Breast epithelium (tissue), 4 donors: ENCODE measurements at places on chromosomes 4 and X.

- no peak for DNase-seq
These were observed 257.5 kb upstream of the FAT1 start for GRCh38 chr4:186981161-186981560.

- no peak for DNase-seq
These were observed 83.2 kb downstream of the GPAT3 start for GRCh38 chr4:83618991-83619645.

- no peak for DNase-seq
These were observed 1.4 kb downstream of the ARHGEF6 start for GRCh38 chrX:136779346-136779781.

- DNase-seq = no peak
These were observed 210.8 kb upstream of the IRS4 start for GRCh38 chrX:108947205-108947604.

GRCh38 chrX:48761674-48762471 lies at the start of gene GLOD5:
TSS of gene GLOD5 (plus strand) at chrX:48761747. CDS start at chrX:48761791, 44 bp downstream.
- peak; percentile 69 for DNase-seq

DNA sequence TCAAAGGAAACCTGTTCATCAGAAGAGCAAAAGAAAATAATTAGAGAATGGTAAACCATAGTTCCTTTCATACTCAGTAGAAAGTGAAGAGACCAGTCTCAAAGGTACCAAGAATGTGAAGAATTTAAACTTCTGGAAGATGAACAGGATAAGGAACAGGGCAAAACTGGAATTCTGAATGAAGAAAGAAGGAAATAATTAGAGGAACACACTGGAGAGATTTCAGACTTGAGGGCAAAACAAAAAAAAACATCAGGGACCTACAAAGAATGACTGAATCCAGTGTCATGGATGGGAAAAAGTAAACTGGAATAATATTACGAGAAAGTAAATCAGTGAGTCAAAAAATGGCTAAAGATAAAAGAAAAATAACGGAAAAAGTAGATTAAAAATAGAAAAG lies 245.6 kb upstream of the NEIL3 start:
- no peak for DNase-seq

DNA sequence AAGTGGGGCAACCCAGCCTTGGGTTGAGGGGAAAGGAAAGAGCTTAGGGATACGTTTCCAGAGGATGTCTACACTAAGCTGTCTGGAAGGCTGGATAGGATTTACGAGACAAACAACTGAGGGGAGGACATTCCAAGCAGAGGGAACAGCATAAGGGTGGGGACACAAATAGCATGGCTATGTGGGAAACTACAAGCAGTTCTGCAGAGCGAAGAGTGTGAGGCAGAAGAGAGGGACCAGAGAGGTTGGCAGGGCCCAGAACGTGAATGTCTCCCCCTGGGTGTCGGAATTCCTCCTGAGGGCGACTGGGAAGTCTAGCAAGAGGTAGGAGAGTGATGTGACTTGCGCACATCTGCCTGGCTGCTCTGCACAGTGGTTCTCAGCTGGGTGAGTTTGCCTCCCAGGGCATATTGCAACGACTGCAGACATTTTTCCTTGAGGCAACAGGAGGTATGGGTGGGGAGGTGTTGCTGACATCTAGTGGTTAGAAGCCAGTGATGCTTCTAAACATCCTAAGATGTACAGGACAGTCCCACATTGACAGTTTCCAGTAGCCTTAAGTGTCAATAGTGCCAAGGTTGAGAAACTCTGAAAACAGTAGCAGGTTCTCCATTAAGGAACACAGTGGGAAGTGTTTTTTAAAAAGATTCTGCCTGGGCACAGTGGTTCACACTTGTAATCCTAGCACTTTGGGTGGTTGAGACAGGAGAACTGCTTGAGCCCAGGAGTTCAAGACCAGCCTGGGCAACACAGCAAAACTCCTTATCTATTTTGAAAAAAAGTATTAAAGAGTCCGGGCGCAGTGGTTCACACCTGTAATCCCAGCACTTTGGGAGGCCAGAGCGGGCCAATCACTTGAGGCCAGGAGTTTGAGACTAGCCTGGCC lies 9.2 kb downstream of the NDUFA1 start:
- no peak for DNase-seq

DNA sequence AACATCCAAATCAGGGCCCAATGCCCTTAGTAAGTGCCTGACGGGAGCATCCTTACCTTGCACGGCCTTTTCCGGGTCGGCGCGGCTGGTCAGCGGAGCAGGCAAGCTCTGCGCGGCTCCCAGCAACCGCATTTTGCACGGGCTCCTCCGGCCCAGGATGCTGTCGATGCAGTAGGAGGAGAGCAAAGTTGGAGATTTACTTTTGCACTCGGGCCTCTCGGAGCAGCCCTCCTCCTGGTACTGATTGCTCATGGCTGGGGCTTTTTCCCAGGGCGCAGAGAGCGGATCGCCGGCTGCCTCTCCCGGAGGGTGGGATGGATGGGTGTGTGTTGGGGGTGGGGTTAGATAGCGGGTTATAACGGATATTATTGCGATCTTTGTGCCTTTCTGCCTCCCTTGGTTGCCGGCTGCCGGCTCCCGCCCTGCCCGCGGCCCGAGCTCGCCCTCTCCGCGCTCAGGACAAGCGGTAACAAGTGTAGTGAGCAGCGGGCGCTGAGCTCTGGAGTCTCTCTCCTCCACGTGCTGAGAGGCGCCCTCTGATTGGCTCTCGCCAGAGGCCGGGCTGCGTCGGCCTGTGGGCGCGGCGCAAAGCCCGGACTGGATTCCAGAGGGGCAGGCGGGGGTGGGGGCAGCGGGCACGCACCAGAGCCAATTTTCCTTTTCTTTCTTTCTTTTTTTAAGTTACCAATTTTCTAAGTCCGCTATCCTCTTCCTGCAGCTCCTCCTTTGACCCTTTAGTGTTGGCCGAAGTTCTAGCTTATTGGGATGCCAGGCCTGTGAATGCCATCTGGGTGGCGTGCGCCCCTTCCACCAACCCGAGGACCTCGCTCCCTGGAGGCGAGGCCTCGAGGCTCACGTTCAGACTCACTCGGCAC lies at the start of gene ARX:
TSS of gene ARX (minus strand) at position 480 of the 875 bp plus-strand sequence. CDS start at position 252, 228 bp downstream.
- no peak for DNase-seq

GRCh38 chr4:155943605-155944291 lies 9.9 kb downstream of the CTSO start:
- no peak for DNase-seq

DNA sequence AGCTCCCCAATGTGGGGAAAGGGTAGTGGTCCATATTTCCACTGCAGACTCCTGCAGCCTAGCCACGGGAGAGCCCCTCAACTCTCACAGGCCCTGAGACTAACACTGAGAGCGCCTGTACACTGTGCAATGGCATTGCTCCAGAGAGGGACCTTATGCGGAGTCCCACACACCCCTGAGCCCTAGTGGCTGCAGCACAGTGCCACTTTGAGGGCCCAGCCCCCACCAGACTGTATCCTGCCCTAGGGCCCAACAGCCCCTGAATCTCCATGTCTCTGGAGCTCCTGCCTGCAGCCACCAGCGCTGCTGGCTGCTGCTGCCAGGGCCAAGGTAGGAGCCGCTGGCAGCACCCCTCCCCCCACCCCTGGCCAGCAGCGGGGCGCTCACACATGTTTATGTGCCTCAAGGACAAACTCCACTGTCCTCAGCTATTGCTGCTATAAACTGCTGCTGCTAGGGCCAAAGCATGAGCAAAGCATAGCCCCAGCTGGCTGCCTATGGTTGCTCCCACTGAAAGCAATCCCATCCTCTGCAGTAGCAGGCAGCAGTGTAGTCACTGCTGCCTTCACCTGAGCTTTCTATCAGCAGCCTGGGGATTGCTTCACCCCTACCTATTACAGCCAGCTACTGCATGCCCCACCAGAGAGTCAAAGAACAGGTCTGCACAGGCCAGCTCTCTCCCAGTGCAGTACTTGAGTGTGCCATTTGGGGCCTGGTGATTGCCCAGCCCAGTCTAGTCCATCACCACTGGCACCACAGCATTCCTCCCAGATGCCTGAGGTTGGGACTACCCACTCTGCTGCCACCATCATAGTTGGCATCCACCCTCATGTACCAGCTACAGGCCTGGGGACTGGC lies 24.3 kb downstream of the TMEM154 start:
- no peak for DNase-seq

DNA sequence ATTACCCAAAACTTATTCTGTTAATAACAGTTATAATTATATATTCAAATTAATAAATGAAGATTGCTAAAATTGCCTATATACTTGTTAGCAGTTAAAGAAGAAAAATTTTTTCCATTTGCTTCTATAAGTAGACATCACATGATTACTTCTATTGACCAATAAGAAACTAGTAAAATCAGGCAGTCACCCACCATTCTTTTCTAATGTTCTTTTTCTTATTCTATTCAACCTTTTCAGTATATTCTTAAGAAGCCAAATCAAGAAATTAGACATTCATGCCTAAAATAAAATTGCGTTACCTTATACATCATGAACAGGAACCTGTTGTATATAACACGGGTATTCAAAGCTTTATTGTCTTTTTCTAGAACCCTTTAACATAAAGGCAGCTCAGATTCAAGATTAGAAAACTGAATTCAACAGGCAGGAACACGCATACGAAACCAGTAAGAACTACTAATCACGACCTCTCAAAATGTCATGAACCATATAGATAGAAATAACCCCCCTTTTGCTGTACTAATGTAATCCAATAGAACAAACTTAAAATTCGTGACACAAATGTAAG lies 568.1 kb upstream of the DIPK2B start:
- DNase-seq = no peak

DNA sequence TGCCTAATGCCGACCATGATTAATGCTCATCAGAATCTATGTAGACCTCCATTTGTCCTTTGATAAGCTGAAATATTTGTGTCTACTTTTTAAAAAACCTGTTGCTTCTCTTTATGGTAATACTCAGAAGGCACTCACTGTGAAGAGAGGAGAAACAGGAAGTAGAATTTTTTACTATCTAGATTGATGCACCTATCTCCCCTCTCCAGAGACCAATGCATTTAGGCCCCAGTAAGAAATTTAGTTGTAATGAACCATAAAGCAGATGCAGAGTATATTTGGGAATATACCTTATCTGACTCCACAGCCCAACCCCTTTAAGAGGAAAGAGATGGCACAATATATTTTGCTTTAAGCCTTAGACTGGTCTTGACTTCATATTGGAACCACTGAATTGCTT lies 11.1 kb downstream of the TBL1X start:
- no peak for DNase-seq

DNA sequence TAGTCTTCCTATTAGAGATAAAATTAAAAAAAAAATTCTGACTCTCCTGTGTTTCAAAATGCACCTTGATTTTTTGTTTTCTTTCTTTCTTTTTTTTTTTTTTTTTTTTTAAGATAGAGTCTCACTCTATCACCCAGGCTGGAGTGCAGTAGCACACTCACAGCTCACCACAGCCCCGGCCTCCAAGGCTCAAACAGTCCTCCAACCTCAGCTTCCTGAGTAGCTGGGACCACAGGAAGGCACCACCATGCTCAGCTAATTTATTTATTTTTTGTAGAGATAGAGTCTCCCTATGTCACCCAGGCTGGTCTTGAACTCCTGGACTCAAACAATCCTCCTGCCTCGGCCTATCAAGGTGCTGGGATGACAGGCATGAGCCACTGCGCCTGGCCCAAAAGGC lies 41.1 kb upstream of the TMEM184C start:
- DNase-seq = no peak

DNA sequence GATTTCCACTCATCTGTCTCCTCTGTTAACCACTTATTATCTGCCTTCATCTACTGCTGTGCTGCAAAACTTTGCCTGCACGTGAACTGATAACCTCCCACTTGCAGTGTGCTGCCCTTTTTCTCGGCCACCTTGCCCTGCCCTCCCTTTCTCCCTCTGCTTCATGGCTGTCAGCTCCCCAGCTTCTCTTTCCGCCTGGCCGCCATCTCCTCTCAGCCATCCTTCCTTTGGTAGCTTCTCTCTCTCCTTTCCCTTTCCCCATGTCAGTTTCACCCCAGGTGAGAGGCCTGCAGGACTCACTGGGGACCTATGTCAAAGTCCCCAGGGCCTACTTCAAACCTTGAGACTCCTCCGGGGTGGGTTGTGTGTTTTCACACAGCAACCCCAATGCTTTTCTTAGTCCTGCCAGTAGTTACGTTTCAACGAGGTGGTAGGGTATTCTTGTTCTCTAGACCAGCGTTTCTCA lies 6.6 kb downstream of the MSL3 start:
- DNase-seq = no peak

DNA sequence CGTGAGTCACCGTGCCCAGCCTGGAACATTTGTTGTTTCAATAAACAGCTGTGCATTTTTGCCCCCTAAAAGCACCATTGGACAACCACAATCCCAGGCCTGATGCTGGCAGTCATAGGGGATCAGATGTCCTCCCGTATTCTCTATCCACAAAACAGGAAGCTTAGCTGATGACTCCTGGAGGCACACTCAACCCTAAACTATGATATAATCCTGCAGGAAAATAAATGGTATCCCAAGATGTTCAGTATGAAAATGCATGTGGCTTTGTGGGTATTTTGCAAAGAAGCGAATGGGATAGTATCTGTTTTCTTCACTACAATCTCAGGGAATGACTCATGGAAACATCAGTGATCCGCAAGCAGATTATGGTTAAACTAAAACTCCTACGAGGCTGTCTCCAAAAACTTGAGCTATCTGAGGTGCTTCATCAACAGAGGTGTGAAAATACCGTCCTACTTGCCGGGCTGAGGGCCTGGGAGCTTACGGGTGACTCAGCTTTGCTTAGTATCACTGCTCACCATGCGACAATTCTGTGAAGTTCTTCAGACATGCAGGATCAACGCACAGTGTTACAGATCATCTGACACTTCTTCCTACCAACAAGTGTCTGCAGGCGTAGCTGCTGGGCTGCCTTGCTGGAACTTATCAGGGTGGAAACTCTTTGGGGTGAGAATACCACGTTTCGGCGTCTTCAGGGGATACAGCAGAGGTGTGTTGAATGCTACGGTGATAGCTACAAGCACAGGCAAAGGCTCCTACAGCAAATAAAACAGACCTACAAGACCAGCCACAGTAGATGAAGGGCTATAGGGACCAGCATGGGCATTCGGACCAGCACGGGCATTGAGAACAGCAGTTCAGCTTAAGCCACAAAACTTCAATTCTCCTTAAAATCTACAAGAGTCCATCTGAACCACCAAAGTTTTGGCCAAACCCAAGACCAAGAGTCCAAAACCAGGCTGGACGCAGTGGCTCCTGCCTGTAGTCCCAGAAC lies 148.5 kb downstream of the DHRSX start:
- no peak for DNase-seq

GRCh38 chr4:118935819-118936218 lies 47.2 kb downstream of the SYNPO2 start:
- no peak for DNase-seq

- DNase-seq = no peak
These were observed 5.8 kb downstream of the NKX6-1 start for GRCh38 chr4:84493092-84493850.

- no peak for DNase-seq
These were observed 1.5 kb upstream of the PKD2 start for GRCh38 chr4:88005946-88006345.

GRCh38 chrX:81208916-81209315 lies 7.0 kb downstream of the SH3BGRL start:
- no peak for DNase-seq

GRCh38 chrX:69280933-69281332 lies 115.7 kb upstream of the PJA1 start:
- DNase-seq = no peak

DNA sequence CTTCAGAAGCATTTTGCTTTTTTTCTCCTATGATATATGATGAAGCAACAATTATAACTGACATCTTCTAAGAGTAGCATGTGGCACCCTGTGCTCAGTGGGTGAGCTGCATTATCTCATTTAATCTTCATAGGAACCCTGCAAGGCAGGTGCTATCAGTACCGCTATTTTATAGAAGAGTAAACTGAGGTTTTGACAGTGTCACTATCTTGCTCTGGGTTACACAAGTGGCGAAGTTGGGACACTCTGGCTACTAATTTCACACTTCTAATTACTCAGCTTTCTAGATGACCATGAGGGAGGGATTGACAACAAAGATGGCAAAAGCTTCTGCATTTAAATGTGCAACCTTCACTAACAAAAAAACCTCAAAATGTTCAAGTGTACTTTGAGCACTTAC lies 76.9 kb upstream of the CAMK2D start:
- DNase-seq = no peak
